ENCODE measurements at places on chromosomes 1 and 21. TPM values are rescaled to one million over a fixed set of nuclear protein-coding genes. Genes with fewer than 3 reads are reported as not detected.

Gene RNU1-1
- 1,197 TPM for total RNA-seq

Gene CYP4A22
- not detected for total RNA-seq

DNA sequence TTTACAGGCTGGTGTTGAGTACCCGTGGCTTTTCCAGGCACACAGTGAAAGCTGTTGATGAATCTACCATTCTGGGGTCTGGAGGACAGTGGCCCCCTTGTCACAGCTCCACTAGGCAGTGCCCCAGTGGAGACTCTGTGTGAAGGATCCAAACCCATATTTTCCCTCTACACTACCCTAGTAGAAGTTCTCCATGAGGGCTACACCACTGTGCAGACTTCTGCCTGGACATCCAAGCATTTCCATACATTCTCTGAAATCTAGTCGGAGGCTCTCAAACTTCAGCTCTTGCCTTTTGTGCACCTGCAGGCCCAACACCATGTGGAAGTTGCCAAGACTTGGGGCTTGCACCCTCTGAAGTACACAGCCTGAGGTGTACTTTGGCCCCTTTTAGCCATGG, 227.8 kb downstream of the BACH1 start:
- H3K4me3 ChIP-seq = no peak overlapping the region
- H3K4me1 ChIP-seq = no peaks in the 10 kb centered on the region
- no peak overlapping the region for H3K27ac ChIP-seq
- no peak for DNase-seq
- H3K27me3 ChIP-seq = no peaks in the 10 kb centered on the region
- peaks cover 33% of the 10 kb centered on the region for H3K36me3 ChIP-seq

DNA sequence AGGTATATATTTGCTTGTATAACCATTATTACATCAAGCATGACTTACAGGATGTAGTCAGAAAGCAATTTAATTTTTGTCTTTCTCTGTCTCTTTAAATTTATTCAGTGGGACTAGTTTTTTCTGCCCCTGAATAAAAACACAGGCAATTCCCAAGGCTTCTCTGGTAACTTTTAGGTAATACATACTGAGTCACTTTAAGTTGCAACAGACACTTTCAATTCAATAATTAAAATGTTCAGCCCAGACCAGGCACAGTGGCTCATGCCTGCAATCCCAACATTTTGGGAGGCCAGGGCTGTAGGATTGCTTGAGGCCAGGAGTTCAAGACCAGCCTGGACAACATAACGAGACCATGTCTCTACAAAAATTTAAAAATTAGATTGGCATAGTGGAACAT, 12.3 kb downstream of the SLC44A3 start:
- no peaks in the 10 kb centered on the region for H3K27me3 ChIP-seq
- H3K4me1 ChIP-seq = peaks cover 4% of the 10 kb centered on the region
- peaks cover 17% of the 10 kb centered on the region for H3K36me3 ChIP-seq
- no peak for DNase-seq

- peaks cover 7% of the 10 kb centered on the region for H3K4me1 ChIP-seq
- H3K36me3 ChIP-seq = no peaks in the 10 kb centered on the region
- no peak overlapping the region for H3K27ac ChIP-seq
- H3K4me3 ChIP-seq = no peak overlapping the region
- DNase-seq = no peak
Observed at GRCh38 chr1:909861-910310, 13.8 kb upstream of the SAMD11 start.

GRCh38 chr1:227547310-227548118, 15.8 kb upstream of the ZNF678 start:
- no peak overlapping the region for H3K4me3 ChIP-seq
- peaks cover 21% of the 10 kb centered on the region for H3K27me3 ChIP-seq
- H3K27ac ChIP-seq = no peak overlapping the region
- H3K4me1 ChIP-seq = no peaks in the 10 kb centered on the region

DNA sequence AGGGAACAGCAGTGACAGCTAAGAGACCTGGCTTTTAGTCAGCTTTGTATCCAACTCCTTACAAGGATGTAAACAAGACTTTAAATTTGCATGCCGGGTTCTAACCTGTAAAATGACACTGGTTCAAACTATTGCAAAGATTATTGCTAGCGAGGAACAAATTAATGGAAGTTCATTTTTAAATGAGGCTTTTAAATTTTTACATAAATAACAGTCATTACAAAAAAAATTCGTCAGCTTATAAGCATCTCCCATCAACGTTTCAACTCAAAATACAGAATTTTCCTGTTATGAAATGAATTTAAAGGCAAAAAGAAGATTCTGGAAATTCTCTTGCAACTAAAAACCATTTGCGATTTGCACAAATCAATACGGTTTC, 668 bp downstream of the KIF14 start:
- peak overlapping the region; percentile 87 for H3K27ac ChIP-seq
- no peak for DNase-seq
- H3K27me3 ChIP-seq = no peaks in the 10 kb centered on the region
- H3K36me3 ChIP-seq = peaks cover 27% of the 10 kb centered on the region
- peaks cover 18% of the 10 kb centered on the region for H3K4me1 ChIP-seq

DNA sequence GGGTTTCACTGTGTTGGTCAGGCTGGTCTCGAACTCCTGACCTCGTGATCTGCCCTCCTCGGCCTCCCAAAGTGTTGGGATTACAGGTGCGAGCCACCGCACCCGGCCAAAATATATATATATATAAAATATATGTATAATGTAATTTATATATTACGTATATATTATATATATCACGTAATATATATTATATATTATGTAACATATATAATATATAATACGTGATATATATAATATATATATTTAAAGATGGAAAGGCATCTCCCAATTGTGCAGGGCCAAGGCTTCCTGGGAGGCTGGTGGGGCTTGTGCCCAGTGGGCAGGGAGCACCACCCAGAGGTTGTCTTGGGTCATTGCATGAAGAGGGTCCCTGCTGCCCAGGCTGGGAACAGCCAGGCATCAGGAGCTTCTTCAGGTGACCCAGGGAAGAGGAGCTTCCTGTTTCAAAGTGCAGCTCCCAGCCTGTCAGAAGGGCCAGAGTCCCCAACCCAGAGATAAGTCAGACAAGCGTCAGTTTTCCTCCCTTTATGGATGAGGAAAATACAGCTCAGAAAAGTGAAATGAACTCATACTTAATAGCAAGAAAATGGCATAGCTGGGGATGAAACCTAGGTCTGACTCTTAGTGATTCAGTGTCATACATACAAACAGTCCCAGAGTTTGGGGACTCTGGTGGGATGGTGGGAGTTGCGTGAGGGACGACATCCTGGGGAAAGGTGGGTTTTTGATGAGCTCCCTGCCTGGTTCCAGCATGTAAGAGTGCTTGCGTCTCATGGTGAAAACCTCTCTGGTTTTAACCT, 12.0 kb downstream of the UBE2Q1 start:
- H3K4me3 ChIP-seq = no peak overlapping the region
- no peaks in the 10 kb centered on the region for H3K27me3 ChIP-seq
- 0 out of 2 replicates have a peak overlapping the region, but pooled peaks have one; percentile 36 for H3K27ac ChIP-seq
- H3K4me1 ChIP-seq = no peaks in the 10 kb centered on the region
- peak; percentile 82 for DNase-seq

GRCh38 chr1:65254320-65255034, 54.9 kb upstream of the DNAJC6 start:
- H3K4me3 ChIP-seq = peak overlapping the region; percentile 88
- no peaks in the 10 kb centered on the region for H3K36me3 ChIP-seq

GRCh38 chr1:9853249-9853595, 29.5 kb upstream of the CLSTN1 start:
- no peak overlapping the region for H3K4me3 ChIP-seq
- peaks cover 15% of the 10 kb centered on the region for H3K36me3 ChIP-seq
- no peaks in the 10 kb centered on the region for H3K27me3 ChIP-seq
- H3K27ac ChIP-seq = no peak overlapping the region
- H3K4me1 ChIP-seq = peaks cover 18% of the 10 kb centered on the region
- DNase-seq = no peak

GRCh38 chr1:103122983-103123720, 14.8 kb upstream of the COL11A1 start:
- no peak overlapping the region for H3K27ac ChIP-seq
- H3K4me1 ChIP-seq = no peaks in the 10 kb centered on the region
- no peaks in the 10 kb centered on the region for H3K36me3 ChIP-seq
- H3K27me3 ChIP-seq = no peaks in the 10 kb centered on the region
- no peak for DNase-seq
- no peak overlapping the region for H3K4me3 ChIP-seq

Data from WTC11 (cell line).